Tibial nerve (tissue), 4 donors: ENCODE measurements at places on chromosomes 12 and 14.

- no peak for DNase-seq
Measured at GRCh38 chr14:31761325-31761724, 200.1 kb downstream of the NUBPL start.

DNA sequence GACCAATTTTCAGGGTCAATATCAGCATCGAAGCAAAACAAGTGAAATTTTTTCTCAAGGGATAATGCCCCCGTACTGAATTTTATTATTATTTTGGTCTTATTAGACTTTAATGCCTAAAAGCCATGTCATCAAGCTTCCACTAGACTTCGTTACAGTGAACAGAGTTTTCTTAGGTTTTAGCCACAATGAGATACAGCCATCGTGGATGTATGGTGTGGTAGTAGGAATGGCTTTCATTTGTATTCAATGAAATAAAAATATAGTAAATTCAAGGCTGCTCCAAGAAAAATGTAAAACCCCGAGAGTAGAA, 11.7 kb downstream of the TAOK3 start:
- no peak for DNase-seq

DNA sequence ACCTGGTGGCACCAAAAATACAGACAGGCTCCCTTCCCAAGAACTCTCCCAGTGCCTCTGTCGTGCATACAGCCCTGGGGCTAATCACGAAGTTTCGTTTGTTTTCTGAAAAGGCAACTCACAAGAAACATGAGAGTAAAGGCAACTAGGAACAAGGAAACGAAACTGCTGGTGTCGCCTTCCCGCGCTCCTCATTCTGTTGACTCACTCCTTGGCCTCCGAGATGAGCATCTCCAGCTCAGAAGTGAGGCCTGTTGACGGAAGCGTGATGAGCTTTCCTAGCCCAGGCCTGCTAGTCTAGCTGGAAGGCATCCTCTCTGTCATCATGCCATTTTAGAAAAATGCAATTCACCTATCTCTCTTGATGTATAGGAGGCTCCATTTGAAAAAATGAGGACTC, 50.5 kb downstream of the TTC9 start:
- DNase-seq = no peak

DNA sequence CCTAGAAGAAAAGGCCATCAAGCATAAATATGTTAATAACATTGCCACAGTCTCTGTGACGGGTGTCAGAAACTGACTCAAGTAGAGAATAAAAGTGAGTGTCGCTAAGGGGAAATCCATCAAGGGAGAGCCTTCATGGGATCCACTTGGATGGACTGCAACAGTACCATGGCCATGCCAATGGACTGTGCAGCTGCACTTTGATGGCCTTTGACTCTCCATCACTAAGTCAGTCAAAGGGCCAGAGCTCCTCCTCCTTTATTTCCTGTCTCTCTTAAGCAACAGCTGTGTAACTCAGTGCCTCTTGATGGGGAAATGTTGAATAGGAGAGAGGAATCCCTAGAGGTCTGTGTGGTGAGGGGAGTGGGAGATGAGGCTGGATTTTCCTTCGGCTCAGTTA, 335.2 kb downstream of the BMP4 start:
- no peak for DNase-seq

- peak; percentile 29 for DNase-seq
Measured at GRCh38 chr14:76977793-76978720, 50.5 kb downstream of the IRF2BPL start.

DNA sequence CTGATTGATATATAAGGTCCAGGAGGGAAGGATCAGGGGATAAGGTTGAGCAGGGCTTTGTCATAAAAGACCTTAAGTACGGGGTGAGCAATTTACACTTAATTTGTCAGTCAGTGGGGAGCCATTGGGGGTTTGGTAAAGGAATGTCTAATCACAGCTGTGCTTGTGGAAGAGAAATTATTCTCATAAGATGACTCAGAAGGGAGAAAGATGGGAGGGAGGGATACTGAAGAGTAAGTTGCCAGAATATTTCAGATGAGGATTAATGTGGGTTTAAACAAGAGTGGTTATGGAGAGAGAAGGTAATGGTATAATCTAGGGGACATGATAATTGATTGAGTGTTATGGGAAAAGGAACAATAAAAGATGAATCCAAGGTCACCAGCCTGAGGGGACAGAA, 500.1 kb upstream of the CCDC196 start:
- DNase-seq = no peak

DNA sequence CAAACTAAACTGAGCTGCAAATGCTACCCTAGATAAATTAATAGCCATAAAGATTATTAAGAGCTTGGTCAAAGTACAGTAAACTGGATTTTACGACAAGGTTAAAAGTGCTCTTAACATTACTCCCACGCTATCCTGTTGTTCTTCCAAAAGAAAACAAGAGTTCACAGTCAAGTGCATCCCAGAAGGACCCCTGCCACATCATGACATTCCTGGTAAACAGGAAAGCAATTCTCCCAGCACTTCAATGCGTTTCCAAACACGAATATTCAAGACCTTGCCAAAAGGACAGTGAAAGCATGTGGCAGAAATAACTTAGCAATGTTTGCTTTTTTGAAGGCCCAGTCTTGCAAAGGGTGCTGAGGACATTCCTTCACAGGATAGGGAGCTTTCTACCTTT, 11.2 kb downstream of the SPRING1 start:
- no peak for DNase-seq

- DNase-seq = no peak
Measured at GRCh38 chr12:106128585-106129328, 10.0 kb downstream of the NUAK1 start.

DNA sequence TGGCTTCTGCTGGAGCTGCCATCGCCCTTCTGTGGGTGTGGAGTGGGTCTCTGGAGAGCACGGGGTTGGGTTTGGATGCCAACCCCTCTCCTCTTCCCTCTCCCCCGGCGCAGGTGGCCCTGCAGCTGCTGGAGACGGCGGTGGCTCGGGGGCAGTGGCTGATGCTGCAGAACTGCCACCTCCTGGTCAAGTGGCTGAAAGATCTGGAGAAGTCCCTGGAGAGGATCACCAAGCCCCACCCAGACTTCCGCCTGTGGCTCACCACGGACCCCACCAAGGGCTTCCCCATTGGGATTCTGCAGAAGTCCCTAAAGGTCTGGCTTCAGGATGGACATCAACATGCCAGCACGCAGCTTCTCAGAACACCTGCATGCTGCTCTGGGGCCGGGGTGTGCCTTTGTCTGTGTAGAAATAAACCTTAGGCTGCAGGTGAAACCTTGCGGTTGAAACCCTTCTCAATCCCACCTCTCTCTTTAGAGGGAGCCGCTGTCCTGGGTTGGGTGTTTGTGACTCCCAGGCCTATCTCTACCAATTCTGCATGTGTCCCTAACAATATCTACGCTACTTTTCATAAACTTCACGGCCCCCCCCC, 44.3 kb downstream of the CCDC92 start:
- no peak for DNase-seq

- no peak for DNase-seq
Measured at GRCh38 chr14:57560681-57561080, 67.0 kb upstream of the CCDC198 start.

DNA sequence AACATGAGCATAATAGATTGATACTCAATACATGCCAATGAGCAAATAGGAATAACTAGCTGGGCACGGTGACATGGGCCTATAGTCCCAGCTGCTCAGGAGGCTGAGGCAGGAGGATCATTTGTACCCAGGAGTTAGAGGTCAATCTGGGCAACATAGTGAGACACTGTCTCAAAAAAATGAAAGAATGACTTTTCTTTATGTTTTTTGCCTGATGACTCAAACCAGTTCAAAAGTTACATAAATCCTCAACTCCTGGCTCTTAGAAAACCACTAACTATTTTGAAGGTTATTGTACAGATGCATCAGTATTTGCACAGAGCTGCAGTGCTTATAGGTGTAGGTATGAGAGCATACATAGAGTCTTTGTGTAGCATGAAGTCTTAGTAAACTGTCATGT, 219.2 kb upstream of the RGS6 start:
- DNase-seq = no peak

- no peak for DNase-seq
Measured at GRCh38 chr12:100445081-100445481, 28.6 kb upstream of the NR1H4 start.

DNA sequence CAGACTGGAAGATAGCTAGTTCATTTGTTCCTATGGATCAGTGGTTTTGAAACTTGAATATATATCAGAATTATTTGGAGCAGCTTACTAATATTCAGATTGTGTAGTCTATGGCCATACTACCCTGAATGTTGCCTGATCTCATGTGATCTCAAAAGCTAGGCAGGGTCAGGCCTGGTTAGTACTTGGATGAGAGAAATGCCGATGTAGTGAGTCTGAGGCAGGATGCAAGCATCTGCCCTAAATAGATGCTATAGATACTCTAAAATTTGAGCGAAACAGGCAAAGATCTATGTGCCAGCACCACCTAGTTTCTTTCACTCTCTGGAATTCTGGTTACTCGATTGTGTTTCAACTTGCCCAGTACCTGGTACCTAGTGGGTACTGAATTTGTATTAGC, 40.9 kb downstream of the FRMD6 start:
- DNase-seq = no peak

DNA sequence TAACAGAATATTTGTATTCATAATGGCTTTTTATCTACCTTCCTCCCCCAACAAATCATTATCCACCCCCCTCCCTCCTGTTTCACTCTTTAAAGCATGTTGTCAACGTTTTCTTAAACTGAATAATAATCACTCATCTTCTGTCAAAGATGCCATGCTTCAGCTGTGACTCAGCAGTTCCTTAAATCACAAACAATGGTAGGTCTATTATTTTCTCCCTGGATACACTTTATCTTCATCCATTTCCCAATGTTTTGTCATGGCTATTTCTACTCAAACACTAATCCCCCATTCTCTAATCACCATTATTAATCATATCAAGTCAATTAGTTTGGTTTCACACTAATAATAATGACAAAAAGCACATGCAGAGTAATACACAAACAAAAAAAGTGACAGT, 6.5 kb downstream of the CLEC12B start:
- DNase-seq = no peak

- DNase-seq = no peak
Measured at GRCh38 chr12:32402170-32402569, 2.8 kb downstream of the FGD4 start.

GRCh38 chr12:95151821-95152220, 65.4 kb downstream of the FGD6 start:
- no peak for DNase-seq
